ENCODE measurements at places on chromosomes 16 and 17.

GRCh38 chr17:71422968-71423367 is 697.9 kb upstream of the SOX9 start:
- no peak for DNase-seq

- DNase-seq, result peak; percentile 47
Measured at GRCh38 chr17:57747221-57748017, 2.3 kb upstream of the CCDC182 start.

DNA sequence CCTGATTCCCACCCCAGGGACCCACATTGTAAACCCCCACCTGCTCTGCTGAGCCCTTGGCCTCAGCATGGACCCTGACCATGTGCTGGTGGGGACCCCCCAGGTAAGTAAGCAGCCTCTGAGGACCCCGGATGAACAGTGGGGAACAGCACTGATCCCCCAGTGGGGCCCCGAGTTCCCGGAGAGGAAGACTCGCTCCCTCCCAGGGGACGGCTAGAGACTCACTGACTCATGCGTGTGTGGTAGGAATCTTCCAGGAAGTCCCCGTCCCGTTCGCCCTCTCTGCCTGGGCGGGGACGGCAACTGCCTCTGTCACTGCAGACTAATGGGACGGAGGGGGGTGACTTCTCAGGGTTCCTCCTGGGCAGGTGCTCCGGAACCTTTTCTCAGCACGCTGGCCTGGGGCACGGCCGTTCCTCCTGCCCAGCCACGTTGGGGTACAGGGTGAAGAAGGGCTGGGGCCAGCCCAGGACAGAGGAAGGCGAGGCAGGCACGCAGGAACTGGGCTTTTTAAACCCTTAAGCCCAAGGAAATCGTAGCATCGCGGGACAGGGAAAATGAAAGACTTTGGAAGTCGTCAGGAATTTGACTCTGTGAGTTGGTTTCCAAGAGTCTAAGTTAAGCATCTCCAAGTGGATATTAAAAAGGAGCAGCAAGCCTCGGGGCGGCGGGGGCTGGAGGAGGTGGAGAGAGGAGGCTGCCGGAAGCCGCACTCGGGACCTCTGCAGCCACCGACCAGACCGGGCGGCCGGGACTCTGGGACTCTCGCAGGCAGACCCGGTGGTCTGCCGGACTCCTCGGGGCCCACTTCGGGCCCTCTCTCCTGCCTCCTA is 178.7 kb downstream of the SEC14L1 start:
- DNase-seq, result peak; percentile 74

DNA sequence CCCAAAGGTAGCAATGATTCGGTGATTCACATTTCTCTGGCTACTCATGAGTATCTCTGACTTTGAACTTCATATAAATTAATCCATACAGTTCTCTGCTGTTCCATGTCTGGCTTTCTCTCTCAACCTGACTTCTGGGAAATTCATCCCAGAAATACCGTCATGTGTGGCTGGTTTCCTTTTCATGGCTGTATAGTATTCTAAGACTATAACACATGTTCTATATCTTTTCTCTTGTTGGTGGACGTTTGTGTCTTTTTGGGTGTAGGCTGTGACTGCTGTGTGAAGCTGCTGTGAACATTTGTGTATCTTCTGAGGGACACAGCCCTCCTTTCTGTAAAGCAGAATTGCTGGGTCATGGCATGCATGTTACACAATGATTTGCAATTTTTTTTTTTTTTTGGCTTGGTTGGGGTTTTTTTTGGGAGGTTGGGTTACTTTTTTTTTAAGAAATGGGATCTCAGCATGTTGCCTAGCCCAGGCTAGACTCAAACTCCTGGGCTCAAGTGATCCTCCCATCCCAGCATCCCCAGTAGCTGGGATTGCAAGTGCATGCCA is 6.3 kb downstream of the TTYH2 start:
- DNase-seq, result no peak

- DNase-seq, result peak; percentile 76
Measured at GRCh38 chr17:28896884-28897768, at the start of gene FLOT2. Gene FLOT2, minus strand, starts transcription at chr17:28897733. Its CDS starts 159 bp downstream, at chr17:28897574.

DNA sequence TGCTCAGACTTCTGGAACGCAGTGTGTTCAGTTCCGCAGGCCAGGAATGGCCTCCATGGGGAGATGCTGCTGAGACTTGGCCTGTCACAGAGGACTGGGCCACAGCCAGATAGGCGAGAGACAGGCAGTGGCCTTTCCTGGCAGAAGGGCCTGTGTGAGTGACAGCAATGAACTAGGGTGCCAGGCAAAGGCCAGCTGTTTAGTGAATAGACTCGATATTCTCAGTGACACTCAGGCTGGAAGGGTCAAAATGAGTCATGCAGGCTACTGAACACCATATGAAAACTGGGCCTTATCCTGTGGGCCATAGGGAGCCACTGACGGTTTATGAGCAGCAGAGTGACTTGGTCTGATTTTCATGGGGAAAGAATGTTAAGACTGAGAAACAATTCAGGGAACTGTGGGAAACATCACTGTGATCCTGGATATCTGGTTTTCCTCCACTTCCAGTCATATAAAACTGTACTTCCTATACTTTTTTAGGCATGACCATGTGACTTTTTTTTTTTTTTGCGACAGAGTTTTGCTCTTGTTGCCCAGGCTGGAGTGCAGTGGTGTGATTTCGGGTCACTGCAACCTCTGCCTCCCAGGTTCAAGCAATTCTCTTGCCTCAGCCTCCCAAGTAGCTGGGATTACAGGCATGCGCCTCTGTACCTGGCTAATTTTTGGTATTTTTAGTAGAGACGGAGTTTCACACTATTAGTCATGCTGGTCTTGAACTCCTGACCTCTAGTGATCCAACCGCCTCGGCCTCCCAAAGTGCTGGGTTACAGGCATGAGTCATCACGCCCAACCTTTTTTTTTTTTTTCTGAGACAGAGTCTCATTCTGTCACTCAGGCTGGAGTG is 5.2 kb upstream of the NUBP1 start:
- DNase-seq, result peak; percentile 69

DNA sequence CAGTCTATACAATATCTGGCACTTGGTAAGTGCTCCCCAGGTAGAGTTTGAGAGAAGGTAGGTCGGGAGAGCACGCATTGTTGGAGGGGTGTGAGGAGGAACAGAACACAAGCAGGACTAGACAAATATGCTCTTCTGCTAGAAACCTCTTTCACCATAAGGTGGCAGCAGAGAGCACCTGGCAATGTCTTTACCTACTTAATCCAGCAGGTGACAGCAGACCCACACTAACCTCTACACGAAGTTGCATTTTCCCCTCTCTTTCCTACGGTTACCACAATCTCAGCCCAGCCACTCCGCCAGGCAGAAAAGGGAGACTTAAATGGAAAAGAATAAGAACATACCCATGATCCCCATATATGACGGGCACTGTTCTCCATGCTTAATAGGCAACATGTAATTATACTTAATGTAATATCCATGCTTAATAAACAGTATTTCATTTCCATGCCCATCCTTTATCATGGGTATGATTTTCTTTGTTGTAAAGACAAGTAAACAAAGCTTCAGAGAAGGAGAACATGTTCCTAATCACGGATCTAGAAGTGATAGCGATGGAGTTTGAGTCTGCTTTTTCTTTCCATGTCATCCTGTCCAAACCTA is 55.1 kb upstream of the CCL2 start:
- DNase-seq, result peak; percentile 77

- DNase-seq, result no peak
Measured at GRCh38 chr16:89277641-89278341, 60.3 kb downstream of the ZNF778 start.

DNA sequence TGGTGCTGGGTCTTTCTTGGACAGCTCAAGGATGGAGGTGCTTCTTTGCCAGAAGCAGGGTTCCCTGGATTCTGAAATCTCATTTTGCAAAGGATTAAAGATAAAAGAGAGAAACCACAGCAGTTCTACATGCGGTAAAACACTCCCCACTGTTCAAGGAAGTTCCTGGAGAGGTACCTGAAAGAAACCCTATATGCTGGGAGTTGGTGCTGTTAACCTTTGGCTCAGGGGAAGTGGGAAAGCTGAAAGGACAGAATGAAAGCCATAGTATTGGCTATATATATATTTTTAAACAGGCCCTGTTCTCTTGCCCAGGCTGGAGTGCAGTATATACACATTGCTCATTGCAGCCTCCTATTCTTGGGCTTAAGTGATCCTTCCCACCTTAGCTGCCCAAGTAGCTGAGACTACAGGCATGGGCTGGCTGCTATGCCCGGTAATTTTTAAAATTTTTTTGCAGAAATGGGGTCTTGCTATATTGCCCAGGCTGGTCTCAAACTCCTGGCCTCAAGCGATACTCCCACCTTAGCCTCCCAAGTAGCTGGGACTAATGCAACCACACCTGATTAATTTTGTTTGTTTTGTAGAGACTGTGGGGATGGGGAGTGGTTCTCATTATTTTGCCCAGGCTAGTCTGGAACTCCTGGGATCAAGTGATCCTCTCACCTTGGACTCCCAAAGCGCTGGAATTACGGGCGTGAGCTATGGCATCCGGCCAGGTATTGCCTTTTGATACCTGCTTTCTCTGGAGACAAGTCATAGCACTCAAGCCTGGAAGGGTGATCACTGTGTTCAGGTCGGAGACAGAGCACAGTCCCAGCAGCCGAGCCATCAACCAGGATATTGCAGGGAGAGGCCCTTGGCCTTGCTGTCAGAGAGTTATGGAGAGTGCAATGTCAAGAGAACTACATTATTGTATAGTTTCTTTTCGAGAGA is 55.2 kb downstream of the MSI2 start:
- DNase-seq, result no peak

DNA sequence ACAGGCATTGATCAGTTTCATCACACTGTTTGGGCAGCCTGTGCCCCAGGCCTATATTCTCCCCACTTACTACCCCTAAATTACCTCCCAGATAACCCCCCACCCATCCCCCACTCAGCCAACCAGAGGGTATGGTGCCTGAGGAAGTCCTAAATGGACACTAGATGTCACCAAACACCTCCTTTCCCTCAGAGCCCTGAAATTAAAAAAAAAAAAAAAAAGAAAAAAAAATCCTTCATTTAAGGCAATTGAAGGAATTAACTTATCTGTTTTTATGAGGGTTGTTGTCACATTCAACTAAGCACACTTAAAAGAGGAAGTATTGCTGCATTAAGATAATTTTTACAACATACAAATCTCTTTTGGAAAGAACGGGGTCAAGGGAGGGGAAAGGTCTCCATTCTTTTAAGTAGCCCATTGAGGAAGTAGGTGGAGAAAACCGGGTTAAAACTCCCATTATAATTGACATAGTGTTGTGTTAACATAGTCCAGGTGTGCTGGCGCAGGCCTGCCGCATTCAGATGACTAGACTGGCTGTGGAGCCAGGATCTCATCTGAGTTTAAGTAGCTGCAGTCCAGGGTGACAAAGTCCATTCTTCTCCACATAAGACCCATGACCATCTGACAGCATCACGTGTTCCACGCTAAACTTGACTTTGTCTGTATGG is 46.3 kb downstream of the SNX11 start:
- peak; percentile 32 for DNase-seq

DNA sequence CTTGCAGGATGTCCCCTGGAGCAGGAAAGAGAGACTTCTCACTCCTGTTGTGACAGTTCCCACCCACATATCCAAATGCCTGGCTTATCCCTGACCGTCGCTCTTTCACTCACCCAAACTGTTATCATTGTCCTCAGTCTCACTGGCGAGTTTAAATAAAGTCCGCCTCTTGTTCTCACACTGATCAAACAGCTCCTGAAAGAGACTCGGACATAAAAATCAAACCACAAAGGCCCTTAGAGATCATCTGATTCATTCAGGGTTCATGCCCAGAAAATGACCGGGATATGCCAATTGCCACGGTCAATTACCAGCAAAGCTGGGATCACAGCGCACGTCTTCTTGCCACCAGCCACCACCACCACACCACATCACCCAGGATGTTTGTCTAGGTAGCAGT is 19.9 kb downstream of the GGA3 start:
- no peak for DNase-seq

- DNase-seq, result peak; percentile 31
Measured at GRCh38 chr17:1972487-1973160, 52.5 kb downstream of the RTN4RL1 start.

GRCh38 chr16:31078597-31079341 is 4.5 kb downstream of the ZNF646 start:
- DNase-seq, result no peak

DNA sequence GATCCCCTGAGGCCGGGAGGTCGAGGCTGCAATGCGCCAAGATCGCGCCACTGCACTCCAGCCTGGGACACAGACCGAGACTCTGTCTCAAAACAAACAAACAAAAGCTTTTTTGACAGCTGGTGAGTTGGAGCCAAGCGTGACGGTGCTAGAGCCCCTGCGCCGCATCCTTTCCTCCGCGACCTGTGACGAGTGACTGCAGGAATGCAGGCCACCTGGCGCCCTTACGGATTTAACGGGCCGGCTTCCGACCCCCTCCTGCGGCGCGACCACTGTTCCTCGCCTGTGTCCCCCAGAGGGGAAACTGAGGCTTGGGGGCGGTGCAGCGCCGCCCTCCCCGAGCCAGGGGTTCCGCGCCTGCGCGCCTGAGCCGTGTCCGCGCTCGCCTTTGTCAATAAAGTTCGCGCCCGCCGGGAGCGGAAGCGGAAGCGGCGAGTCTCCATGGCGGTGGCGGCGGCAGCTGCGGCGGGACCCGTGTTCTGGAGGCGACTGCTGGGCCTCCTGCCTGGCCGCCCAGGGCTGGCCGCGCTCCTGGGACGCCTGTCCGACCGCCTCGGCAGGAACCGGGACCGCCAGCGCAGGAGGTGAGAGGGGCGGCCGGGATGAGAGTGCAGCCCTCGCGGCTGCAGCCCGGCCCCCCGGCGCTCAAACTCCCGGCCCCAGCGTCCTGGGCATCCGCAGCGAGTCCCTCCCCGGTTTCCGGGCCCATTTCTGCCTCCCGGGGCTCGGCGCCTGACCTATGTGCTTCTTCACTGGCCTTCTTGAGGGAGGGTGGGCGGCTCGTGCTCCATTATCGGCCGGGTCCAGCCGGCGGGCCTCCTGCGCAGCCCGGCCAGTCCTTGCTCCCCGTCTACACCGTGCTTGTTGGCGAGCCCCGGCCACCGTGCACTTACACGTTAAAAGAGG is at the start of gene PGS1:
Gene PGS1, plus strand, starts transcription at position 425 of the 906 bp plus-strand sequence. Its CDS starts 17 bp downstream, at position 442.
- DNase-seq, result peak; percentile 90

GRCh38 chr16:85449885-85450245 is 163.3 kb upstream of the GSE1 start:
- no peak for DNase-seq

GRCh38 chr17:49487183-49487582 is 7.9 kb upstream of the NGFR start:
- DNase-seq, result no peak

GRCh38 chr17:81817758-81818147 is 13.8 kb downstream of the GCGR start:
- DNase-seq, result no peak

DNA sequence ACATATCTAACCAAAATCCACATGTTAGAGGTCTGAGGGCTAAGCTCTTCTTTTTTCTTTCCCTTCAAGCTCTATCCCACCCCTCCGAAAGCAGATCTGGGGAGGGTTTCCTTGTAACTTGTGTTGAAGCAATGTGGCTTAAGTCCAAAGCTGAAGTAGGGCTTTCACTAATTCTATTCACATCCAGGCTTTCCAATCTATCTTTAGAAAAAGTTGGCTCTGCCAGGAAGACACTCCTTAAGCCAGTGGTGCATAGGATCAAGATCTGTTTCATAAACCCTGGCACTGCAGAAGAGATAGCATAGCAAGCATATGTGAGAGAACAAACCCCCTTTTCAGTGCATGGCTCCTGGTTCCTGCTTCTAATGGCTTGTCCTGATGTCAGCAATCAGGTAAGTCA is 34.9 kb upstream of the DHX40 start:
- no peak for DNase-seq

Measured in stimulated activated CD8-positive, alpha-beta memory T cell treated with anti-CD3 and anti-CD28 coated beads, Interleukin-4, amount 100 ng/mL, for 48 hours (primary cell).